NCI-H2107 (cell line): ENCODE measurements at places on chromosomes 3 and 15.

GRCh38 chr3:112688819-112689218, 47.9 kb upstream of the CCDC80 start:
- DNase-seq, result no peak

DNA sequence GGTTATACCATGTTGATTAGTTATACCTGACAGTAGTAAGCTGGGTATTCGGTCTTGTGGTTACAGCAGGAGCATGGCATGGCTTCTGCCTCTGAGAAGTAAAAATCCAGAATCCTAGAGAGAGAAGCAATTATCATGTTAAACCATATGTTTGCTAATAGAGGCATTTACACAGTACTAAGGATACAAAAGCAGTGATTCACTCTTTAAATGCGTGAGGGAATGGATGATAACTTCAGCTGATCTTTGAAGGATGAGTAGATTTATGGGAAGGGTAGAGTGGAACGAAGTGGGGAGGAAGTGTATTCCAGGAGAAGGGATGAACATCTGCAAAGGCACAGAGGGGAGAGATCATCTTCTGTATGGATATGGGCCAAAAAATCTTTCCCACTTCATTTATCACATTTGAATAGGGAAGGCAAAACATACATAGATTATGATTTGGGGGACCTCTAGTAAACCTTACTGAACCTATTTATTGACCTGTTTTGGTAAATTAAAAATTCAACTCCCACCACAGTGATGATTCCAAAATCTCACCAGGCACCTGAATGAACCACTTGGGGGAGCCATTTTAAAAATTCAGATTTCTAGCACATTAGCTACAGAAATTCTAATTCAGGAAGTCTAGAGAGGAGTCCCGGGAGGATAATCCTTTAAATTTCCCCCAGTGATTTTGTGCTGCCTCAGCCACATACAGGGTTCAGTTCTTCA, 35.1 kb downstream of the IGSF10 start:
- DNase-seq, result no peak

GRCh38 chr15:27095886-27096624, 125.1 kb downstream of the GABRG3 start:
- DNase-seq, result no peak

DNA sequence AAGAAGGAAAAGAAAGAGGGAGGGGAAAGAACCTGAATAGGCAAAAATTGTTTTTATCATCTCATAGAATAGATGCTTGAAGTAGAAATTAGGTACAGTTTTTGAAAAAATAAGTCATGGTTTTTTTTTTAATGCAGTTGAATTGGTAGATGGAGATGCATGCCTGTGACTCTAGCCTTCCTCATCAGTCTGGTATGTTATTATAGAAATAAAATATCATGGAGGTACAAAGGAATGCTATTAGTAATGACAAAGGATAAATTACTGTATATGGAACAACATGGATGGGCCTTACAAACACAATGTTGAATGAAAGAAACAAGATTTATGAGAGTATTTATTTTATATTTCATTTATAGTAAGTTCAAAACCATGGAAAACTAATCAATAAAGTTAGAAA, 162.4 kb upstream of the GALNT15 start:
- DNase-seq, result no peak

GRCh38 chr15:61186905-61187741, 42.0 kb downstream of the RORA start:
- no peak for DNase-seq

DNA sequence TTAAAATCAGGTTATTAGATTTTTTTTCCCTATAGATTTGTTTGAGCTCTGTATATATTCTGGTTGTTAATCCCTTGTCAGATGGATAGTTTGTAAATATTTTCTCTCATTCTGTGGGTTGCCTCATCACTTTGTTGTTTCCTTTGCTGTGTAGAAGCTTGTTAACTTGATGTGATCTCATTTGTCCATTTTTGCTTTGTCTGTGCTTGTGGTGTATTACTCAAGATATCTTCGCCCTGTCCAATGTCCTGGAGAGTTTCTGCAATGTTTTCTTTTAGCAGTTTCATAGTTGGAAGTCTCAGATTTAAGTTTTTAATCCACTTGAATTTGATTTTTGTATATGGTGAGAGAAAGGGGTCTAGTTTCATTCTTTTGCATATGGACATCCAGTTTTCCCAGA, 699.1 kb downstream of the NAALADL2 start:
- DNase-seq, result no peak

- no peak for DNase-seq
These were observed 32.0 kb downstream of the RNF168 start for GRCh38 chr3:196471551-196471950.

- no peak for DNase-seq
These were observed 26.1 kb downstream of the ZXDC start for GRCh38 chr3:126449621-126450051.

DNA sequence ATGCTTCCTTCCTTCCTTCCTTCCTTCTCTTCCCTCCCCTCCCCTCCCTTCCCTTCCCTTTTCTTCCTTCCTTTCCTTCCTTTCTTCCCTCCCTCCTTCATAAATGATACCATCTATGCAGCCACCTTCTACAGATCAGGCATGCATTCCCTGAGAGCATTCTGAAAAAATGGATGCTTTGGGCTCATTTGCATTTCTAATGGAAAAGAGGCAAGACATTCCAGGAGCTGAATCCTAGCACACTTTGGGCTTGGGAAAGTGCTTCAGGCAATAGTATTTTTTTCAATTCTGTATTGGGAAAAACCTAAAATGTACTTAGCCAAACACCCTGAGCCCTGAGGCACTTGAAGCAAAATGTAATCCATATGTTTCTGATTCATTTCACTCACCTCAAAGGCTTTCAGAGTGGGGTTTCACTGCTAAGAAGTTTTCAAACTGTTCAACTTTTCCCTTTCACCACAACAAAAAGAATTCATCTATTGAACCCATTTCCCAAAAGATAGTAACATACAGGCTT, 220.1 kb upstream of the RORA start:
- no peak for DNase-seq

- no peak for DNase-seq
These were observed 2.6 kb downstream of the LIPC start for GRCh38 chr15:58434334-58434875.

DNA sequence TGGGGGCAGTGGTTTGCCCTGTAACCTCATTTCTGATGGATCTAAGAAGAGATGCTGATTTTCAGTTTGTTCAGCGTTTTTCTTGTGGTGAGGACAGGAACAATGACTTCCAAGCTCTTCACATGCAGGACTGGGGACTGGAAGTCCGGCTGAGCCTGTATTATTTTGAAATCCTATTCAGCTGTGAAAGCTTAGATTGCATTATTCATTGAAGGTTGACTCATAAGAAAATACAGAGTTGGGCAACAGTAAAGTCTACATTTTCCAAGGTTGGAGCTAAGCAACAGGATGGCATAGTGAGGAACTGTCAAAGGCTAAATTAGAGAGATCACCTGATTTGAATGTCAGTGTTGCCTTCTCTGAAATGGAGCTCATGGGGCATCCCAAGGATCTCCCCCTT, 230.9 kb upstream of the FEZF2 start:
- DNase-seq, result no peak

GRCh38 chr3:150599611-150600297, 3.4 kb upstream of the SELENOT start:
- no peak for DNase-seq

DNA sequence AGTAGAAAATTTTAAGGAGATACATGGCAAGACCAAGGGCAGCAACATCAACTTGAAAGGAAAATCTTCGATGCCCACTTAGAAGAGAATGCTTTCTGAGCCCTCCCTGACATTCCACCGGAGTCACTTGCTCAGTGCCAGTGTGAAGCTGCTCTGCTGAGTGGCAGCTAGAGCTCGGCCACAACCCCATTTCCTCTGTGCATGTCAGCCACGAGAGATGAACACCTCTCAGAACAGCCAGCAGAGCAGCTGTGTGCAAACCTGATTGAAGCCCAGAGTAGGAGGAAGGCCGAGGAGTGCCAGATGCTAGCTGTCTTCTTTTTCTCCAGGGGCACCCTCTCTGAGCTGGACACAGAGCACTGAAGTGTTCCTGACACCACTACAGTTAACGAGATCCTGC, 12.2 kb downstream of the TARS3 start:
- DNase-seq, result no peak

GRCh38 chr3:122148941-122149627, 34.4 kb upstream of the CASR start:
- no peak for DNase-seq

- no peak for DNase-seq
These were observed 487.1 kb upstream of the NR2F2 start for GRCh38 chr15:95843241-95843910.

- no peak for DNase-seq
These were observed 15.8 kb downstream of the ARHGEF26 start for GRCh38 chr3:154137036-154137435.

DNA sequence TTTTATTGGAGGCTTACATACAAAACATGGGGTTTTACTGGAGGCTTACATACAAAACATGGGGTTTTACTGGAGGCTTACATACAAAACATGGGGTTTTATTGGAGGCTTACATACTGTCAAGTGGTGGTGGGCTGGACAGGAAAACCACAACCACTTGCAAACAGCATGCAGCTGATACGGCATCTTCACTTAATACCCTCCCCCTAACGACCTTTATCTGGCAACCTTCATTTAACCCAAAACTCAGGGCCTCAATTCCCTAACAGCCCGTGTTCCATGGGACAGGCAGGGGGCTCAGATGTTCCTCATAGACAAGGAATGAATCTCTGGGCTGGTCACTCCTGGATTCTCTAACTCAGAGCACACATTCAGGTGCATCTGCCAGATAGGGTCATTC, 137.1 kb downstream of the CD47 start:
- no peak for DNase-seq

DNA sequence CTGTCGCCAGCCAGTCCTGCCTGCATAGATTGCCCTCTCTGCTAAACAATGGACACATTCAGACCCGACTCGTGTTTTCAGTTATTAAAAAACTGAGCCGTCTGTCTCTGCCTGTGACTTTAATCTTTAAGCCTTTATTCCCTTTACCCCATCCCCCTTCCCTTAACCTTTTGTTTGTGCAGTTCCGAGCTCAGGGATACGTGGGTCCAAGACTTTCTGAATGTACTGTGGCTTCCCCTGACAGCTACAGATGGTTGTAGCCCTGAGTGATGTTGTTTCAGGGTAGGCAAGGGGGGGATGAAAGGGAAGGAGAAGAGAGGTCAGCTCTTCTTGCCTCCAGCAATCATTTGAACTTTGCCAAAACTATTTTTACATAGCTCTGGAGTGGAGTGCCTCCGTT, 44.6 kb downstream of the EEFSEC start:
- DNase-seq, result no peak

DNA sequence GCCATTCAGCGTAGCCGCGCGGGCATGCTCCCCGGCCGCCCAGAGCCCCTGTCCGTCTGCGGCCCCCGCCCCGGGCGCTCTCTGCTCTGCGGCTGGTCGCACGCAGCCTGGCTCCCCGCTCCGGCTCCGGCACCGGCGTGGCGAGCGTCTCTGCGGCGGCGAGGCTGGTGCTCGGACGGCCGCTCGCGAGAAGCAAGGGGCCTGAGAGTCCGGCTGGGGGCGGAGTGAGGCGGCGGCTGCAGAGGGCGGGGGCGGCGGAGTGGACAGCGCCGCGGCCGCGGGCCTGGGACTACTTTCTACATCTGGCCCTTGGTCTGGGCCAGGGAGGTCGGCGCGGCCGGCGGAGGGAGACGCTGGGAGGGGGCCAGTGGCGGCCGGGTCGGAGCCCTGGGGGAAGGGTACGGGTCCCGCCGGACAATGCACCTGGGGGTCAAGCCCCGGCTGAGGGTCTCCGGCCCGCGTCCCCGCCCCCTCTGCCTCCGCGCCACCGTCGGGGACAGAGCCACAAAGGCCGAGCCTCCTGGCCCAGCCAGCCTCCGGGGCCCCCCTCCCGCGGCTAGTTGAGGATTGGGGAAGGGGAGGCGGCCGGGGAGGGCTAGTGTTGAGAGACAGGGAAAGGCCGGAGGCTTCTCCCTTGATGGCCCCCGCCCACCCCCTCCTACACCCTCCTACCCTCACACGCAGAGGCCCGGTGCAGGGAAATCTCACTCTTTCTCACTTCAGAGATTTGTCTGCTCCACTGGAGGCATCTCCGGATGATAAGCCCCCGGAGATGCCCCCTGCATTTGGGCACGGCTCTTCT, at the start of gene PRTG:
Gene PRTG (minus strand): TSS at position 226 of the 802 bp plus-strand sequence. CDS start 221 bp downstream, at position 5.
- DNase-seq, result no peak

GRCh38 chr15:78207641-78208340, 26.6 kb downstream of the ACSBG1 start:
- no peak for DNase-seq

DNA sequence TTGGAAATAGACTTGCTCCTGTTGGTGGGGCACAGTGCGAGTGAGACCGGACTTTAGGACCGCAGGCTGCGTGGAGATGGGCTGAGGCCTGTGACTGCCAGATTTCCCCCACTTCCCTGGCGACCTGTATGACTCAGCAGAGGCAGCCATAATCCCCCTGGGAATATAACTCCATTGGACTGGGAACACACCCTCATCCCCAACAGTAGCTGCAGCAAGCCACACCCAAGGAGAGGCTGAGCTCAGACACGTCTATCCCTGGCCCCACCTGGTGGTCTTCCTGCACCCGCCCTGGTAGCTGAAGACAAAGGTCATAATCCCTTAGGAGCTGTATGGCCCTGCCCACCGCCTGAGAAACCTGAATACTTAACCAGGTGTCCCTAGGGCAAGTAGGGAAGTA, 42.6 kb downstream of the DZIP1L start:
- DNase-seq, result peak; percentile 52

DNA sequence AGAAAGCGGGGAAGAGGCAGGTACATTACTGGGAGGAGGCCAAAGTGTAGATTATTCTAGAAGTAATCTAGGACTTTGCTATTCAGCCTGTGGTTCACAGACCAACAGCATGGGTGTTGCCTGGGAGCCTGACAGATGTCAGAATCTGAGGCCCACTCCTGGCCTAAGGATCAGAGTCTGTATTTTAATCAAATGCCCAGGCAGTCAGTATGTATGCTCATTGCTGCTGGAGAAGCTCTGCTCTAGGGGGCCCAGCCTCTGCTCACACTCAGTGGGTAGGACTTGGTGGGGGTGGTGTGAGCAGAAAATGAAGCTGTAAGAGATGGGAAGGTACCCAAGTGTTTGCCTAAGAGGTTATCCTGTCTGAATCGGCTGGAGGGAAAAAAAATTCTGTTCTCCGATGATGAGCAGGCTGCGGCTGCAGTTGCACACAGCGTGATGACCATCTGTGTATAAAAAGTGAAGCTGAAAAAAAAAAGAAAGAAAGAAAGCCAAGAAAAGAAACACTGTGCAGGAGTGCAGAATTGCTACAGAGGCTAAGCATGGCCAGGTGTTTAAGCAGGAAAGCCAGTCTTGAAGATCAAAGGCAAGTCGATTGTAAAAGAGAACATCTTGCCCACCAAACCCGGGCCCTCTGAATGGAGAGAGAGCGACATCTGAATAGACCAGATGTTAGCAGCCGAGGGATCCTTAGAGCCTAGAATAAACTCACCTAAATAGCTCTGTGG, 65.2 kb downstream of the EIF4E3 start:
- no peak for DNase-seq

DNA sequence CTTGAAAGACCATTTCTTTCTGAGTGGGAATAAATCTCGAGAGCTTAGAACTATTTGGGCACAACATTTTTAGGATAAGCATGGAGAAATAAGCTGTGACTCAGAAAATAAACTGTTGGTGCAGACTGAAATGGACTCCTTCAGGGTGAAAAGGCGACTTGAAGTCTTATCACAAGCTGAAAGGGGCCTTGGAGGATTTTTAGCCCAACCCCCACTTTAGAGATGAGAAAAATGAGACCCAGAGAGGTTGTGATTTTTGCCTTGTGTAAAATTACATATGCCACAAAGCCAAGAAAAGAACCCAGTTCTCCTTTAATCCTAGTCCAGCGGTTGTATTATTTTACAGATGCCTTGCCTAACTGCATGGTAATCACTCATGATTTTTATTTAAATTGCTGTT, 1.5 kb downstream of the ATP1B3 start:
- DNase-seq, result no peak
